ENCODE measurements at places on chromosomes 6 and 20.

GRCh38 chr20:58877976-58878360 lies 25.5 kb downstream of the GNAS start:
- DNase-seq = no peak

DNA sequence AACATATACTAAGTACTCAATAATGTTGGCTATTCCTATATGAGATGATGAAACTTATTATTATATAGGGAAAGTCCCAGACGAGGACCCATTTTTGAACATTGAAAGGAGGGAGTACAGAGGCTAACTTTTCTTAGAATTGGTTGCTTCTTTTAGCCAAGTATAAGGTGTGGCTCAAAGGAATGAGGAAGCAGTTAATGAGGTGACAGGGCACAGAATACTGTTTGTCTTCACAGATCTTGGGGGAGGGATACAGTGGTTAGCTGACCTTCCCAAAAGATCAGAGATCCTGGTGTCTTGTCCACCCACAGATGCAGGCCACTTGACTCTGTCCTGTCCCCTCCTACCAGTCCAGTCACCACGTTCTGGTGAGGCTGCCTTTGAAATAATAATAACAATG lies 67.8 kb upstream of the EPB41L1 start:
- DNase-seq = no peak

- DNase-seq = no peak
These were observed 34.2 kb upstream of the CDH4 start for GRCh38 chr20:61217848-61218247.

- no peak for DNase-seq
These were observed 64.2 kb upstream of the XRN2 start for GRCh38 chr20:21238818-21239536.

- peak; percentile 72 for DNase-seq
These were observed 56.3 kb downstream of the EZR start for GRCh38 chr6:158762787-158763433.

DNA sequence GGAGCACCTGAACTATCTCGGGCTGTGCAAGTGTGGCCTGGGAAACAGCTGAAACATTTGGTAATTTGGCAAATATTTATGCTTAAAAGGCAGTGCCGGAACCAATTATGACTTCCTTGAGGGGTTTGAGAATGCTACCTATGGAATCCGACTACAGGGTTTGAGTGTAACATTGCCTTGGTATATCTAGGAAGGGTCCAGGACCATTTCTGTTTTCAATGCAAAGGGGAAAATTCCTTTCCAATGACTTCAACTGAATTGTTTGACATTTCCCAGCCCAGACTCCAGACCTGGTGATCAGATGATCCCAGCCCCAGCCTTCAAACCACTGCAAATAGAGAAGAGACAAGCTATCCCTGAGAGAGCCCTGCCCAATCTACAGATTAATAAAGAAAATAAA lies 4.6 kb upstream of the PPP1R3G start:
- no peak for DNase-seq

- DNase-seq = no peak
These were observed 84.2 kb downstream of the TRERF1 start for GRCh38 chr6:42367353-42368011.

- peak; percentile 90 for DNase-seq
These were observed 68.4 kb downstream of the VEGFA start for GRCh38 chr6:43838276-43839036.

GRCh38 chr20:55569084-55569483 lies 436.2 kb downstream of the CBLN4 start:
- no peak for DNase-seq

DNA sequence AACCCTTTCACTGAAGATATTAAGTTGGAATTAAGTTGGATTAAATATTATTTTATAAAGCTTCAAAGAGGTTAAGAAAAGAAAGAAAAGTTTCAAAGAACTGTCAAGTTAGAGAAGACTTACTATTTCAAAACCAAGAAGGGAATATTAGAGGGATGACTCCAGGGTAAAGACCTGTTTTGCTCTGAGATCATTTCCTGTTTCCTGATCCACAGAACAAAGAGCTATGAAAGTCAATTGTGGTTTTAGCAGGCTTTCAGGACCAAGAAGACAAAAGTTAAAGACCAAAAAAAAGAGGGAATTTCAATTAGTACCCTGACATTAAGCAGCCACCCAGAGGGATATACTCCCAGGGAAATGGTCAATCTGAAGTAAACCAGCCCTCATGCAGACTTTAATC lies 19.4 kb downstream of the ESF1 start:
- no peak for DNase-seq

GRCh38 chr6:170274713-170275560 lies 15.9 kb downstream of the DLL1 start:
- no peak for DNase-seq

DNA sequence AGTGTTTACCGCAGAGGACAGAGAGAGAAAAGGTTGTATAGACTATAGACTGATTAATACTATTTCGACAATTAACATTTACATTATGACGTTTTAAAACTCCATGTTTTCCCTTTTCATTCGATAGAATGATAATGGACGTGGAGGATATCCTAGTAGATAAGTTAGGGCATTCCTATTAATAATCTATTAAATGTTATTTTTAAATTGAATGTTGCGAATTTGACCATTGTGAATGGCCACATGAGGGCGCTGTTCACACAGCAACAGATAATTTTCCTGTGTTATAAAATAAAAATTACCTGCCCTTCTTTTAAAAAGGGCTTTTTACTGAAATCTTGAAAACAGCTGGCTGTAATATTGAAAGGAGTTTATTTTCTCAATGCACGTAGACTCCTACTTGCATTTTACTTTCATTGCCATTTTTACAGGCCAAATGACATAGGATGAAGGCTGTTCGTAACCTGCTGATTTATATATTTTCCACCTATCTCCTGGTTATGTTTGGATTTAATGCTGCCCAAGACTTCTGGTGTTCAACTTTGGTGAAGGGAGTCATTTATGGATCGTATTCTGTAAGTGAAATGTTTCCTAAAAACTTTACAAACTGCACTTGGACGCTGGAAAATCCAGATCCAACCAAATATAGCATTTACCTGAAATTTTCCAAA lies 3.3 kb downstream of the ADGRB3 start:
- peak; percentile 33 for DNase-seq

- no peak for DNase-seq
These were observed 731 bp upstream of the RBL1 start for GRCh38 chr20:37096415-37097041.

DNA sequence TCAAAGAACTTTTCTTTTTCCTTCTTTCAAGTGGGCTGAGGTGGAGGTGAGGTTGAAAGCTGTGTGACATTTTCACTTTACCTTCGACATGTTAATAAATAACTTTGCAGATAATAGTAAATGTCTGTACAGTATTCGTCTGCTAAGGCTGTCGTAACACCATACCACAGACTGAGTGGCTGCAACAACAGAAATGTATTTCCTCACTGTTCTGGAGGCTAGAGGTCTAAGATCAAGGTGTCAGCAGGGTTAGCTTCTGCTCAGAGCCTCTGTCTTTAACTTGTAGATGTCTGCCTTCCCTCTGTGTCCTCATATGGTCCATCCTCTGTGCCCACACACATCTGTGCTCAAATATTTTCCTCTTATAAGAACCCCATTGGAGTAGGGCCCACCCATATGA lies 14.9 kb downstream of the PHACTR2 start:
- DNase-seq = peak; percentile 64

Measured in amniotic epithelial cell (primary cell).